ENCODE measurements at places on chromosomes 2 and 18.

GRCh38 chr18:51425475-51425874 lies 228.0 kb upstream of the MEX3C start:
- DNase-seq = no peak

DNA sequence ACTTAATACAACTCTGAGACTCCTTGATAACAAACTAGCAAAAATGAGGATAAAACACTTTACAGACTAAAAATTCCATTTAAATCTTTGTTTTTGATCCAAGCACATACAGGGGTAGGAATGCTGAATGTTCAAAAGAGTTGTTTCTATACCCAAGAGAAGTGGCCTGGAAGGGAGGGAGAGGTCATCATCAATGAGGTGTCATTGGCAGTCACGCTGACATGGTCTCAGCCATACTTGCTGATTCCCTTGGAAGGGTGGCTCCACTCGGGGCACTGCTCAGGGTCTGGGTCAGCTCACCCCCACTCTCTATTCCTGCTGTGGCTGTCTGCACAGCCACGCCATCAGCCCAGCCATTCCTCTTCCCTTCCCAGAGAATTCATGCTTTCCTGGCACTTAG lies 105.2 kb upstream of the PELI1 start:
- no peak for DNase-seq

DNA sequence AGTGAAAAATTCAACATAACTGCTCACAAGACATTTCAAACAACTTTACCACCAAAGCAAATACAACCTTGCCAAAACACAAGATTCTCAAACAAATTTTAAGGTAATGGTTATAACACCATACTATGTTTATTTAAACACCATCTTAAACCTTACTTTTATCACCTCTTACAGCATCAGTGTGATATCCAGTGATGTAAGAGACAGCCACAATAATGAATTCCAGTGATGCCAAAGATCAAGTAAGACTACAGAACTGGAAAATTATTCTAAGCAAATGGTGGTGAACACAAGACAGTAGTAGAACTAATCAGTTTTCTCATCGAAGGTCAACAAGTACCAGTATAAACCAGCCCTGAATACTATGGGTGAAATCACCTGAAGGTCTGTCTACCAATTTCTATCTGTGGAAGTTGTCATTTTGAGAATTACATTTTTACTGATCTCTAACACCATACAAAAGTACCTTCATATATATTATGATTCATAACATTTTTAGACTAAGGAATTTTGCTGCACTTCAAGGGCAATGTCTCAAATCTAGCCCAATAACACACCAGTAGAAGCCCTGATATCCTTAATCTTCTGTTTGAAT lies 146.2 kb downstream of the RBMS1 start:
- DNase-seq = no peak

DNA sequence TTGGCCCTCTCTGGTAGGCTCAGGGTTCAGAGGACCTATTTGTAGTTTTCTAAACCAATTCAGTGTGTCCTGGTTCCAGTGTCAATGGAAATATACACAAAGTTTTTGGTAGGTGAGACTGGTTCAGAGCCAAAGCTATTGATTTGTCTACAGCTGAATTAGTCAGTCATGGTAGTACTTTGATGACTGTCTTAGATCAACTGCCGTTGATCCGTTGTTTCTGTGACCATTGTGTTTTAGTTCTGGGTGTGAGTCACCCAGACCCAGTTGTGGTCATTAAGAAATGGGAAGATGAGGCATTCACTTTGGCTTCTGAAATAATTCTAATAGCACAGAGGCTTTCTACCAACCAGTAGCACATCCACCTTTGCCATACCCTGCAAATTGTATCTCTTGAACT lies 16.0 kb upstream of the RPE start:
- no peak for DNase-seq

DNA sequence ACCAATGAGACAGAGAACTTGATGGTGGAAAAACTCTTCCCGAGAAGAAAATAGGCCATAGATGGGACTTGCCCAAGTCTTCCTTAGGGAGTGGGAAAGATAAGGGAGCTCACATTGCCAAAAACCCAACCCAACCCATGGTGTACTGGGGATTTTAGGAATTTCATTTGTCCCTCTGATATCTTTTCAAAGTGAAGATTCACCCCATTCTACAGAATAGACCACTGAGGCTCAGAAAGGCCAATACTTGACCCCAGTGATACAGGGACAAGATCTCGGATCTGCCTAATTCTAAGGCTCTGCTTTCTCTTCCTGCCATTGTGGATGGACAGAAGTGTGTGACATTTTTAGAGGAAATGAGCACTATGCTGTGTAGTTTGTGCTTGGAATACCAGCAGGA lies 159.0 kb downstream of the MYCN start:
- DNase-seq = no peak

DNA sequence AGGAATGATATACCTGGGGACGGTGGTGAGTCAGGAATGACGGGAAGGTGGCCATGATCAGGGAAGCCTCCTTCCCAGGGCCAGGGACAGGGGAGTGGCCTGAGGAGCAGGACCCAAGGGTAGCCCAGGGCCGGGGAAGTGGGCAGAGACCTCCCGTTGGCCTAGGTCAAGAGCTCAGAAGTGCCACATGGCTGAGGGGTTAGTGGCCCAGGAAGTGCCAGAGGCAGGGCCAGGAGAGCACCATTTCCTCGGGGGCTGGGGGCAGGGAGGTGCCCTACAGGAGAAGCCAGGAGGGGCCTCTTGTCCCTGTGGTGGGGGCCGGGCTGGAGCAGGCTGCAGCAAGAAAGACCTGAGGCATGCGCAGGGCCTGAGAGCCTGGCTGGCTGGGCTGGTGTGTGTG lies 152.3 kb upstream of the ZSWIM2 start:
- DNase-seq = no peak

DNA sequence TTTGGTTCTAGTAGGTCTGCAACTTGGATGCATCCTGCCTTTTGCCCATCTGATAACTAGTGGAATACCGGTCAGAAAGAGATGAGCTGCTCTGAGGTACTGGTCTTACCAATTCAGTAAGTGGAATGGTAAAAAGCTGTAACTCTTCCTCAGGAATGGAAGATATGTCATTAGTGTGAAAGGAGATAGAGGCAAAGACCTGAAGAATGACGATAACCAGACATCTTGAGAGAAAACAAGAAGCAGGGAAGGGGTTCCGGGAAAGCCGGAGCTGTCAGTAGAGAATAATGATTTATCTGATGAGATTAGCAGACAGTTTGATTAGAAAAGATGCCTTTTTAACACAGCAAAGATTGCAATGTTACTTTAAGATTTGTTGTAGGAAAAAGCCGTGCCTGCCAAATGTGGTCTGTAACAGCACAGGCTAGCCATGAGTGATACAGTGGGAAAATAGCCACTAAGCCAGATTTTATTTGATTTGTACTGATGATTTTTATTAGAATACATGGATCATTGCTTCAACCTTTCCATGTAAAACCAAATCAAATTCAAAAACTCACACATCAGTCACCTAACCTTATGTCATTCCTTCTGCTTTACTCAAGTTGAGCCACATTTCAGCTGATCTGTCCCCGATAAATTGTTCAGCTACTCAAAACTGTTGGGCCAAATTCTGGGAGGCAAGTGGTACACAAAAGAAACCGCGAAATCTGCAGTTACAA lies 110.0 kb downstream of the TCF4 start:
- no peak for DNase-seq

DNA sequence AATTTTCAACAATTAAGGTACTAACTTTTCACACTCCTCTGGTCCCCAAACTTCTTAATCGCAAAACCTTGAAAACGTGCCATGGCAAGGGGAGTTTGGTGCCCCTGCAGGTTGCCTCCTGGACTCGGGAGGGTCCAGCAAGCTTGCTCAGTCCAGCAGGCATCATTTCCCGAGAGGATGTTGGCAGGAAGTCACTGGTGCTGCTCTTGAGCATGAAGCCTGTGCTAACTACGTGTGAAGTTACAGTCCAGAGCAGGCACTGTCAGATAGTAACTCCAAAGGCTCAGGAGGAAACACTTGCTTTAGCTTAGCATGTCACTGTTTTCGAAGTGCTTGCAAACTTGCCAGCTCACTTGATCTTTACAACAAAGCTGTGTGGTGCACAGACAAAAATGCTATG lies 215.4 kb downstream of the MYCN start:
- DNase-seq = no peak

- DNase-seq = no peak
These were observed 1.7 kb downstream of the MAPRE3 start for GRCh38 chr2:26971911-26972786.

DNA sequence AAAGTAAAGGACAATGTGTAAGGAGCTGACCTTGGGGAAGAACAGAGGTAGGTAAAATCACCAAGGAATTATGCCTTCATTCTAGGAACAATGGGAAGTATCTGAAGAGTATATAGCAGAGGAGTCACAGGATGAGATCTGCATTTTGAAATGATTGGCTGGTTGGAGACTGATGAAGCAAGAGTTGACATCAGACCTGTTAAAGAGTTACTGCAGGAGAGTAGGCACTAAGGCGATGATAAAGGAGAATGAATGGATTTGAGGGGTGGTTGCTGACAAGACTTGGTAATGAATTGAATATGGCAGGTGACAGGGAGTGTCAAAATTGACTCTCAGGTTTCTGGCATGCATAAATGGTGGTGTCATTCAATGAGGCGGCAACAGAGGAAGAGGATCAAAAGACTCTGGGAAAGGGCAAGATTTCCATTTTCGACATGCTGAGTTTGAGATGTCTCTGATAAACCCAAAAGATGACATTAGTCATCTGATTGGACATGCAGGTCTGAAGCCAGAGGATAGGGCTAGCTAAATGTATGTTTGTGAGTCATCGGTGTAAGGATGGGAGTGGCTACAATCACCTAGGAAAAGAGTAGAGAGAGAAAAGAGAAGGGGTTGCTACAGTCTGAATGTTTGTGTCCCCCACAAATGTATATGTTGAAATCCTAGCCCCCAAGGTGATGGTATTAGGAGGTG lies 236.5 kb downstream of the DYM start:
- no peak for DNase-seq

GRCh38 chr2:11366326-11366741 lies 21.9 kb upstream of the ROCK2 start:
- no peak for DNase-seq

GRCh38 chr2:85368921-85369320 lies 14.4 kb downstream of the ELMOD3 start:
- no peak for DNase-seq

DNA sequence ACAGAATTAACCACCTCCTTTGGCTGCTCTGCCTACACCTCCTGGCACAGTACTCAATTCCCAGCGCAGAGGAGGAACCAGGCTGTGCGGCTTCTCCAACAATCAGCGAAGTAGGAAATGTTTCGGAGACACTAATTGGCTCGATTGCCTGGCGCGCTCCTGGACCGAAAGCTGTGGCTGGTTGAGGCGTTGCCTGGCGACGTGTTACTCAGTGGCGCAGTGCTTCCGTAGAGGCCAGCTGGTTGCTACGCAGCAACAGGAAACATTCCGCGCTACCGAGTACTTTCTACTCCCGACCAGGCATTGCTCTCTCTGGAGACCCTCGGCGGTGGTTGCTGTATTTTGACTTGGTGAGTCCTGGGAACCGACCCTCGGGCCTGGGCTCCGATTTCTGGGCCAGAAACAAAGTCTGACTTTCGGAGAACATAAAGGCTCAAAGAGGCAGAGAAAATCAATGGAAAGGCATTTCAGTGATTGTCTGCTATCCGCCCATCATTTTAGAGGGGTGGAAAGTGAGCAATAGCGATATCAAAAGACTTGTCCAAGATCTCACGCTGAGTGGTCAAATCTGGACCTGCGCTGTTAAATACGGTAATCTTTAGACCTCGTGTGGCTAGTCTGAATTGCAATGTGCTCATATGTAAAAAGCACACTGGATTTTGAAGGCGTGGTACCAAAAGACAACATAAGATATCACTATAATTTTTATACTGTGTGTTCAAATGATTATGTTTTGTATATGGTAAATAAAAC lies at the start of gene DNAH6:
Gene DNAH6 (plus strand): TSS at position 265 of the 753 bp plus-strand sequence. CDS start 1,329 bp downstream, outside the sequence.
- peak; percentile 92 for DNase-seq

All from T47D (cell line).